ENCODE measurements at places on chromosomes 12 and 14. TPM values are rescaled to one million over a fixed set of nuclear protein-coding genes. Genes with fewer than 3 reads are reported as not detected.

GRCh38 chr14:49687942-49688700 is at the start of gene POLE2:
Gene POLE2, minus strand, starts transcription at chr14:49688214. Its CDS starts 11 bp downstream, at chr14:49688203.
- H3K4me1 ChIP-seq = peaks cover 22% of the 10 kb centered on the region
- H3K4me3 ChIP-seq = peak within 1 kb of the TSS; percentile 74
- no peaks in the 10 kb centered on the region for H3K36me3 ChIP-seq
- H3K27me3 ChIP-seq = no peaks in the 10 kb centered on the region

DNA sequence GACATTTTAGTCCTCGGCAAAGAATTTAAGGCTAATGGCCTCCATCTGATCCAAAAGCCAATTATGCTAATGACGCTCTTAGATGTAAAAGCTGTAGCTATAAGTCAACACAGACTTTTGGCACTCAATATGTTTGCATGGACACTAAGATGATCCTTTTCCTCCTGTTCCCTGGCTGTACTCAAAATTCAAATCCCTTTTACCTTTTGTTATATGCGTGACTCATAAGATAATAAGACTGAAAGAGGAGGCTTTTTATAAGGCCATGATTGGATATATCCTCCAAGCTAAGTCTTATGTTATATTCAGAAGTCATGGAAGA is 89.8 kb downstream of the PDZRN4 start:
- H3K27me3 ChIP-seq = no peaks in the 10 kb centered on the region
- H3K4me1 ChIP-seq = peaks cover 14% of the 10 kb centered on the region
- no peaks in the 10 kb centered on the region for H3K36me3 ChIP-seq
- H3K4me3 ChIP-seq = no peak overlapping the region
- no peak for DNase-seq

GRCh38 chr14:102275866-102276265 is 29.1 kb downstream of the MOK start:
- DNase-seq = no peak
- no peak overlapping the region for H3K27ac ChIP-seq
- H3K36me3 ChIP-seq = peaks cover 3% of the 10 kb centered on the region
- H3K27me3 ChIP-seq = no peaks in the 10 kb centered on the region
- H3K4me1 ChIP-seq = peaks cover 31% of the 10 kb centered on the region

DNA sequence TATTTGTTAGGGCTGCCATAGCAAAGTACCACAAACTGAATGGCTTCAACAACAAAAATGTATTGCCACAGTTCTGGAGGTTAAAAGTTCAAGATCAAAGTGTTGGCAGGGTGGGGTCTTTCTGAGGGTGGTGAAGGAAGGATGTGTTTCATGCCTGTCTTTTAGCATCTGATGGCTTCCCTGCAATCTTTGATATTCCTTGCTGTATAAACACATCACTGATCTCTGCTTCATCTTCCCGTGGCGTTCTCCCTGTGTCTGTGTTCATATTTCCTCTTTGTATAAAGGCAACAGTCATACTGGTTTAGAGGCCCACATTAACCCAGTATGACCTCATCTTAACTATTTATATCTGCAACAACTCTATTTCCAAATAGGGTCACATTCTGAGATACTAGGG is 167.5 kb downstream of the BTG1 start:
- no peak overlapping the region for H3K4me3 ChIP-seq
- H3K27me3 ChIP-seq = no peaks in the 10 kb centered on the region
- no peak overlapping the region for H3K27ac ChIP-seq
- DNase-seq = no peak

The LRTM2 gene
- not detected for total RNA-seq

- no peaks in the 10 kb centered on the region for H3K36me3 ChIP-seq
- no peak overlapping the region for H3K4me3 ChIP-seq
- no peak overlapping the region for H3K27ac ChIP-seq
- H3K4me1 ChIP-seq = no peaks in the 10 kb centered on the region
- DNase-seq = no peak
- no peaks in the 10 kb centered on the region for H3K27me3 ChIP-seq
These were observed 258.6 kb downstream of the KTN1 start for GRCh38 chr14:55838529-55839052.

The TMX1 gene
- total RNA-seq = 17.6 TPM

DNA sequence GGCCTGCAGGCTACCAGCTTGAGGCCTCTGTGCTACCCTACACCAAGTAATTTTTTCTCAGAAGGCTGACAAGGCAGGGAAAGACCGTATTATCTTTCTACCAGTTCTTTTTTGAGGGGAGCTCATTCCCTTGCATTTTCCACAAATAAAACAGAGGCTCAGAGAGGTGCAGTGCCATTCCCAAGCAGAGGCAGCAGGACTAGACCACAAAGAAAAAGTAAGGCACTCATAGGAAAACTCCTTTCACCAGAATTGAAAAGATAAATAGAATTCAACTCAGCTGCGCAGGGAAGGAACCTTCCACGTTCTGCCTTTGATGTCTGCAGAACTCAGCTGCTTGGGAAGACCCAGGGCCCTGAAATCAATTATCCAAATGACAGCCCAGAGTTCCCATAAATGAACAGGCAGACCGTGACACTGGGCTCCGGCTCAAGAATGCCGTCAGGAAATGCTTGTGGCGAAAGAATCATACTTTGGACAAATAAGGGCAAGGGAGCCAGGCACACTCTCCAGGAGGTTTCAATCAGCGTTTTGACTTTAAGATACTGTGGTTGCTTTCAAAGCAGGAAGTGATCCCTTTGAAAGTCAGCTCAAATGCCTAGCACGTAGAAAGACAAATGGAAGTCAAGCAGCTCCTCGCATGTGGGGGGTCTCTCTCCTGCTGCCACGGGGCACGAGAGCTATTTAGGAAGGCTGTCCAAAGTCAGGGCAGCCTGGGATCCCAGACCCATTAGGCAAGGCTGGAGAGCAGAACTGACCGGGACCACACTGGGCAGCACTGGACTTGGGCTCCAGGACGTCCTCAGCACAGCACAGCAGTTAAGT is 14.0 kb downstream of the KCTD10 start:
- peak overlapping the region; percentile 98 for H3K27ac ChIP-seq
- H3K4me1 ChIP-seq = peaks cover 100% of the 10 kb centered on the region
- no peaks in the 10 kb centered on the region for H3K27me3 ChIP-seq
- peak overlapping the region; percentile 32 for H3K4me3 ChIP-seq
- H3K36me3 ChIP-seq = peaks cover 38% of the 10 kb centered on the region

DNA sequence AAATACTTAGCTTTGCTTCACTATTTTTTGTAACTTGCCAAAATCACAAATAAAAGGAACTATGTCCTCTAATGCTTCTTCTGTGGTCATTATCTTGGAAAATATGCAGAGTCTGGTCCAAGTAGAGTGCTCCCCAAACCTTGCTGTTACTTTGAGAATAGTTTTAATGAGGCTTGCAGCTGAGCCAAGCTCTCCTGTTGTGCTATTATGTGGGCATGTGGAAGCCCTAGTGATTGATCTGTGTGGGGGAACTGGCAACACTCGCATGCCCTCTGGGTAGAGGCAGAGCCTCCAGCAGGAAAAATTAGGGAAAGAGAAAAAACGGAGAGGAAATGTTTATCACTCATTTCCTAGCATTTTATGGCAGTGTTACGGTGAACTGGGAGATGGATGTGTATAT is 473.1 kb downstream of the EGLN3 start:
- no peaks in the 10 kb centered on the region for H3K4me1 ChIP-seq
- DNase-seq = no peak
- H3K27me3 ChIP-seq = no peaks in the 10 kb centered on the region
- H3K4me3 ChIP-seq = no peak overlapping the region

The TMEM30B gene
- total RNA-seq = 2.2 TPM

GRCh38 chr12:64749461-64750200 is 9.6 kb downstream of the GNS start:
- peaks cover 5% of the 10 kb centered on the region for H3K4me1 ChIP-seq
- DNase-seq = no peak
- no peak overlapping the region for H3K4me3 ChIP-seq
- no peak overlapping the region for H3K27ac ChIP-seq
- H3K27me3 ChIP-seq = no peaks in the 10 kb centered on the region
- peaks cover 9% of the 10 kb centered on the region for H3K36me3 ChIP-seq

DNA sequence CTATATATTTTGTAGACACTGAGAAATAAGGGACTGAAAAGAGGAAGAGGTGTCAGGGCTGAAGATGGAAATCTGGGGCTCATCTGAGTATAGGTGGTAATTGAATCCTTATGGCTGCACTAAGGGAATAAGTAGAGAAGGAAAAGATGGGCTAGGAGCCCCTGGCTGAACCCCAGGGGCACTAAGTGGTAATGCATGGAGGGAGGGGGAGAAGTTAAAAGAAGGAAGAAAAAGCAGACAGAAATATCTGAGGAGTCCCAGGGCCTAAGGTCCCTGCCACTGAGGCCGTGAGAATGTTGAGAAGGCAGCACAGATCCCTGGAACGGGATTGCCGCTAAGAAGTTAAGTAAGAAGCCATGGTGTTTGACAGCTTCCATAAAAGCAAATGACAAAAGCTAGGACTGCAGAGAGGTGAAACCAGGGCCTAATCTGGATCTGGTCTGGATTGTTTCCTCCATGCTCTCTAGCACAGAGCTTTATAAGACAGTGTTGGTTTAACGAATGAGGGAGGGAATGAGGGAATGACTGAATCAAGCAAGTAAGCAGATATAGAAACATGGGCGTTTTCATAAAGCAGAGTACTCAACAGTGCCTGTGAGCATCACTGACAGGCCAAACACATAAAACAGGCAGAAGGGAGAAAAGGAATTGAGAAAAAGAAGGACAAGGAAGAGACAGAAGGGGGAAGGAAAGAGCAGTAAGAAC is 92.9 kb downstream of the HMGA2 start:
- H3K27me3 ChIP-seq = no peaks in the 10 kb centered on the region
- DNase-seq = no peak
- H3K27ac ChIP-seq = no peak overlapping the region
- no peak overlapping the region for H3K4me3 ChIP-seq

The KRT2 gene
- total RNA-seq = not detected

The P3H3 gene
- 30.7 TPM for total RNA-seq

GRCh38 chr14:93286212-93286890 is 46.5 kb downstream of the BTBD7 start:
- no peaks in the 10 kb centered on the region for H3K36me3 ChIP-seq
- DNase-seq = no peak
- no peaks in the 10 kb centered on the region for H3K27me3 ChIP-seq
- no peak overlapping the region for H3K4me3 ChIP-seq
- H3K27ac ChIP-seq = no peak overlapping the region

The SLCO1B1 gene
- not detected for total RNA-seq

The KCNK13 gene
- total RNA-seq = 0.33 TPM

GRCh38 chr12:86950444-86950843 is 694.3 kb upstream of the MGAT4C start:
- no peak for DNase-seq
- H3K27ac ChIP-seq = no peak overlapping the region
- H3K36me3 ChIP-seq = no peaks in the 10 kb centered on the region
- H3K4me1 ChIP-seq = no peaks in the 10 kb centered on the region
- H3K27me3 ChIP-seq = no peaks in the 10 kb centered on the region

The HOXC10 gene
- not detected for total RNA-seq

DNA sequence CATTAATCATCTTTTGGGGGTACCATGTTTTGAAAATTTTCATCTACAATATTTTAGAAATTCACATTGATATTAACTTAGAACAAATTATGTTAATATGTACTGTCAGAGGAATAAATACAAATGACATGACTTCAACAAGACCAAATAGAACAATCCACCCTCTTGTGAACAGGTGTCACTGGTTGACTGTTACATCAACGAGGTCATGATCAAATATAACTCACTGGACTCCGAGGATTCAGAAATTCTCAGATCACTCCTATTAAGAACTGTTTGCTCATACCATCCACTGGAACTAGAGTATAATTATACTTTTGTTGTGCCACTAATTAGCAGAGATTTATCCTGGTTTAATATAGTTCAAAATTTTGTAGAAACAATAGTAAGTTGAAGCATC is 318.8 kb downstream of the PRKD1 start:
- H3K27ac ChIP-seq = no peak overlapping the region
- H3K4me3 ChIP-seq = no peak overlapping the region

DNA sequence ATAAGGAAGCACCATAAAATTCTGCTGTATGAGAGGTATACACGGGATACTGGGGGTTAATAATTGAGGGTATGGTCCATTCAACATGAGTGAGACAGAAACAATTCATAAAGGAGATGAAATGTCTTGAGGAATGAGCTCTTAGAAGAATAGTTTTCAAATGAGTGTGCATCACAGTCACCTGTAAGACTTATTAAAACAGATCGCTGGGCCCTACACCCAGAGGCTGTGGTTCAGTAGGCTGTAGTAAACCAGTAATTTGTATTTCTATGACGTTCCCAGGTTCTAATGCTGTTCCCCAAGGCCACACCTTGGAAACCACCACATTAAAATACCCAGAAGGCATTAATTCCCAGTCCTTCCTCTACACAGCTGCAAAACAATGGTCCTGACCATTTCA is 49.6 kb downstream of the CAND1 start:
- no peak overlapping the region for H3K4me3 ChIP-seq
- no peaks in the 10 kb centered on the region for H3K27me3 ChIP-seq
- no peak for DNase-seq
- no peaks in the 10 kb centered on the region for H3K4me1 ChIP-seq
- peaks cover 33% of the 10 kb centered on the region for H3K36me3 ChIP-seq

The NAV3 gene
- total RNA-seq = 4.3 TPM

The KRT72 gene
- not detected for total RNA-seq

DNA sequence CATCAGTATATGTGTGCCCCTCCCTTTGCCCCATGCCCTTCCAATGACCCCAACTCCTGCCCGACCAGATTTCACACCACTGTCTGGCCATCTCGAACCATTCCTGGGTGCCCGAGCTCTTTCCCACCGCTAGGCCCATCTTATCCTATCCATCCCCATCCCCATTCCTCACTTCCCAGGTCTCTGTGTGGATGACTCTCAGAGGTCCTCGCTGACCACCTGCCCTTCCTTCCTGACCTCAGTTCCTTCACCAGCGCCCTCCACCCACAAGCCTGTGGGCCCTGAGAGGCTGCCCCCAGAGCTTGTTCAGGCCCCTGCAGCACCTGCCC is 49.1 kb downstream of the CYP46A1 start:
- no peaks in the 10 kb centered on the region for H3K36me3 ChIP-seq
- no peak overlapping the region for H3K4me3 ChIP-seq
- H3K27ac ChIP-seq = no peak overlapping the region
- H3K4me1 ChIP-seq = peaks cover 84% of the 10 kb centered on the region
- no peaks in the 10 kb centered on the region for H3K27me3 ChIP-seq

GRCh38 chr12:28570811-28571210 is 380.6 kb downstream of the CCDC91 start:
- no peak for DNase-seq
- H3K27me3 ChIP-seq = no peaks in the 10 kb centered on the region
- H3K4me1 ChIP-seq = peaks cover 44% of the 10 kb centered on the region
- no peaks in the 10 kb centered on the region for H3K36me3 ChIP-seq
- peak overlapping the region; percentile 72 for H3K27ac ChIP-seq

- H3K36me3 ChIP-seq = peaks cover 32% of the 10 kb centered on the region
- no peaks in the 10 kb centered on the region for H3K27me3 ChIP-seq
- no peak for DNase-seq
- H3K4me3 ChIP-seq = peak overlapping the region; percentile 81
- H3K4me1 ChIP-seq = peaks cover 75% of the 10 kb centered on the region
These were observed 877 bp downstream of the BAG5 start for GRCh38 chr14:103561381-103562178.

DNA sequence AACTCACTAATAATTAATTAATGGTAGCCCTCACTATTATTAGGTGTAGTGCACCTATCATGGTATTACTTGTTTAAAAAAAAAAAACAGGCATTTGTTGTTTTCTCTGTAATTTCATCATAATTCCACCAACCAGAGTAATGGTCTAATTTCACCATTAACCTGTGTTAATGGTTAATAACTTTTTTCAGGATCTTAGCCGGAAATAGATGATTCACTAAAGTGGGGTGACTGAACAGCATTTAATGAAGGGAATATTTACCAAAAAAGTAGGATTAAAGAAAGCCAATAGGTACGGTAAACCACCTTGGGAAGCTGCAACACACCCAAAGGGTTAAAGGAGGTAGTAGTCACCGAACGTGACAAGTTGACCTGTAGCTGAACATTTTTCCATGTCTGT is 13.0 kb downstream of the ETFBKMT start:
- H3K4me3 ChIP-seq = no peak overlapping the region
- peaks cover 32% of the 10 kb centered on the region for H3K36me3 ChIP-seq
- no peak overlapping the region for H3K27ac ChIP-seq
- no peak for DNase-seq
- H3K27me3 ChIP-seq = no peaks in the 10 kb centered on the region
- no peaks in the 10 kb centered on the region for H3K4me1 ChIP-seq
